Substantia nigra (tissue), 51 donors: ENCODE measurements at places on chromosomes 16 and 17.

GRCh38 chr16:52731219-52731875, 184.4 kb upstream of the TOX3 start:
- DNase-seq, result no peak

DNA sequence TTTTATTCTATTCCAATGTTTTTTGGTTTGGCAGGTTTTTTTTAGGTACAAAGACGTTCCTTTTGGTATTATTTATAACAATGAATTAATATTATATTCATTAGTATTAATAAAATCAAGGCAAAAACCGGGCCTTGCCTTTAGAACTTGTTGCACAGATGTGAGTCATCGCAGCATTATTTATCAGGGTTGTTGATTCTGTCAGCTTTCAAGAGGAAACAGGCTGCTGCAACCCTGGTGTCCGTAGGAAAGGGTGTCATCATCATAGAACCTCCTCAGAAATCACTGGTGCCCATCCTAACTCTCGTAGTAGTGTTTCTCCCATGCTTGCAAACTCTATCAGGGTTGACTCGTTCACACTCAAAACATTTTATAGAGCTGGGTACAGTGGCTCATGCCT, 10.2 kb upstream of the LRRC37B start:
- DNase-seq, result no peak

- no peak for DNase-seq
These were observed 143.1 kb upstream of the KCNJ18 start for GRCh38 chr17:21549107-21549687.

GRCh38 chr16:72202014-72202413, 30.1 kb upstream of the PMFBP1 start:
- DNase-seq, result no peak

- no peak for DNase-seq
These were observed 9.0 kb downstream of the CBFA2T3 start for GRCh38 chr16:88967830-88968588.

- DNase-seq, result no peak
These were observed 221.3 kb downstream of the CDH11 start for GRCh38 chr16:64900517-64900916.

GRCh38 chr17:9195961-9196670, 174.8 kb downstream of the NTN1 start:
- no peak for DNase-seq

DNA sequence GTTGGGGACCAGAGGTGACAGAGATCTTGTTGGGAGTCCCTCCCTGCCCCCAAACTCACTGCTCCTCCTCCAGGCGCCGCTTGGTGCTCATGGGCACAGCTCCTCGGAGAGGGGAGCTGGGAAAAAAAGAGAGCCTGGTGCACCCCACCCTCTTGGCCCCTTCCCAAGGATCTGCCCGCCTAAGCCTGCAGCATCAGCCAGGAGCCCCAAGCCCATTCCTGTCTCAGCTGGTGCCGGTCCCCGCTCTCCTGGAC, 400 bp downstream of the HCFC1R1 start:
- peak; percentile 51 for DNase-seq

DNA sequence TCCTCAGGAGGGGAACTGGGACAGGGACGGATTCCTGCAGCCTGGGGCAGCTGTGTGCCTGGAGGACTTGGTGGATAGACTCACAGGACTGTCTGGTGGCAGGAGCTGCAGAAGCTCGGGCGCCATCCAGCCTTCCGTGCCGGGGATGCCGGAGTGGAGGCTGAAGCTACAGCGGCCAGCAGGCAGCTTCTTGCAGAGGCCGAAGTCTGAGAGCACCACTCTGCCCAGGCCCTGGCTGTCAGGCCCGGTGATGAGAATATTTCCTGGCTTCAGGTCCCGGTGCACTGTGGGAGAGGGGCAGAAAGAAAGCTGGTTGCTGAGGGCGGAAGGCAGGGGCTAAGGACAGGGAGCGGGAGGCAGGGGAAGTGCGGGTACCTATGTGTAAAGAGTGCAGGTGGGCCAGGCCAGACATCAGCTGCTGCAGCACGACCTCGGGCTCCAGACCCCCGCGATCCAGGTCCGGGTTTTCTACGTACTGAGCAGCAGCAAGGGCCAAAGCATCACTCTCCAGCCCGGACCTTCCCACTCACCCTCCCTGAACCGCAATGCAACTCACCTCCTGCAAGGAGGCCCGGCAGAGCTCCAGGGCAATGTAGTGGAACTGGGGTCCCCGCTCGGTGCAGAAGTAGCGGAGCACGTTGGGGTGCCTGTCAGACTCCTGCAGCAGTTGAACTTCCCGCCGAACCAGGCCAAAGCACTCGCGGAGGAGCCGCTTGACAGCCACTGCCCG, 16.1 kb downstream of the PLK1 start:
- DNase-seq, result no peak
